ENCODE measurements at places on chromosomes 5 and 9. TPM values are rescaled to one million over a fixed set of nuclear protein-coding genes. Genes with fewer than 3 reads are reported as not detected.

Gene SPINK4
- total RNA-seq: not detected

Gene CDKN2B-AS1
- total RNA-seq: 0.82 TPM

Gene TXNDC8
- total RNA-seq: not detected

Gene P4HA2
- total RNA-seq: 32.5 TPM

Gene LCN9
- not detected for total RNA-seq

Measured in kidney (tissue), 22 donors.